Muscle of back (tissue), 13 donors: ENCODE measurements at places on chromosomes 4 and X. TPM values are rescaled to one million over a fixed set of nuclear protein-coding genes. Genes with fewer than 3 reads are reported as not detected.
A peak's percentile ranks its signal among the peaks of the same experiment; 100 is the strongest.

DNA sequence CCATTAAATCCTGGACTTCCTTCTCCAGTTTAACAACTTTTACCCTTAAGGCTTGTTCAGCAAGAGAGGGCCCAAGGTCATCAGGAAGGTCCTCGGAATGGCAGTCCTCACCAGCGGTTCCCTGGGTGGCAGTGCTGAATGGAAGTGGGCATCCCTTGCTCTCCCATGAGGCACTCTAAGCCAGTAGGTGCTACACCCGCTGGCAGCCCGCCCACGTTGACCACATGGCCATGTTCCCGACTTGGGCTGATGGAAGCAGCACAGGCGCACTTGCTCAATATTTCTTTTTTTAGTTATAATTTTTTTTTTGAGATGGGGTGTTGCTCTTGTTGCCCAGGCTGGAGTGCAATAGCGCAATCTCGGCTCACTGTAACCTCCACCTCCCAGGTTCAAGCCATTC lies 277.9 kb downstream of the ZC4H2 start:
- DNase-seq = no peak

DNA sequence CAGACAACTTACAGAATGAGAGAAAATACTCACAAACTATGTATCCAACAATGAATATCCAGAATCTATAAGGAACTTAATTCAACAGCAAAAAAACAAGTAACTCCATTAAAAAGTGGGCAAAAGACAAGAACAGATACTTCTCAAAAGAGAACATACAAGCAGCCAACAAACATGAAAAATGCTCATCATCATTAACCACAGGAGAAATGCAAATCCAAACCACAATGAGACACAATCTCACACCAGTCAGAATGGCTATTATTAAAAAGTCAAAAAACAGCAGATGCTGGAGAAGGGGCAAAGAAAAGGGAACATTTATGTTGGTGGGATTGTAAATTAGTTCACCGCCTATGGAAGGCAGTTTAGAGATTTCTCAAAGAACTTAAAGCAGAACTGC lies 150.3 kb downstream of the FGF16 start:
- DNase-seq = no peak

DNA sequence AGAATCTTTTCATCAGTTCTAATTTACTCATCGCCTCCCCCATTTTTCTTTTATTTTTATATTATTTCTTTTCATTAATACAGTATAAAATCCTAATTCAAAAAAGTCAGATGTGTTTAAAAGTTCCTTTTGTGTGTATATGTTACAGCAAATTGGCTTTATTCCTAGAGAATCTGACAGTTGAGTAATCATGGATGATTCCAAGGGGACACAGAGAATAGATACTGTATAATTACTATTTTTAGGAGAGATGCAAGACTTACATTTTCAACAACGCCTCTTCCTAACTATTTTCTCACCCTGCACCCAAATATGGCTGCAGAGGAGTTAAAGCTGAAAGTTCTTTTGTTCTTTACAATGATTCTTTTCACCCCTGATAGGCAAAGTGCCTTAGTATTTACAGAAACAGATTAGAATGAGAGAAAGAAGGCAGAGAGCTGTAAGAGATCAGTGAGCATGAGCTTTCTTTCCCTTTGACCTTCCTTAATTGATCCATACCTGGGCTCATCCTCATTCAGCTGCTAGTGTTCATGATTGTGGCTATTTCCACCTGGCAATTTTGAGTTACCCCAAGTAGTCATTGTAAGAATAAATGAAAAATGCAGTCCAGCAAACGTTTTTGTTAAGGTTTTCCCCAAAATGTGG lies 210.8 kb downstream of the SLC4A4 start:
- DNase-seq = no peak

DNA sequence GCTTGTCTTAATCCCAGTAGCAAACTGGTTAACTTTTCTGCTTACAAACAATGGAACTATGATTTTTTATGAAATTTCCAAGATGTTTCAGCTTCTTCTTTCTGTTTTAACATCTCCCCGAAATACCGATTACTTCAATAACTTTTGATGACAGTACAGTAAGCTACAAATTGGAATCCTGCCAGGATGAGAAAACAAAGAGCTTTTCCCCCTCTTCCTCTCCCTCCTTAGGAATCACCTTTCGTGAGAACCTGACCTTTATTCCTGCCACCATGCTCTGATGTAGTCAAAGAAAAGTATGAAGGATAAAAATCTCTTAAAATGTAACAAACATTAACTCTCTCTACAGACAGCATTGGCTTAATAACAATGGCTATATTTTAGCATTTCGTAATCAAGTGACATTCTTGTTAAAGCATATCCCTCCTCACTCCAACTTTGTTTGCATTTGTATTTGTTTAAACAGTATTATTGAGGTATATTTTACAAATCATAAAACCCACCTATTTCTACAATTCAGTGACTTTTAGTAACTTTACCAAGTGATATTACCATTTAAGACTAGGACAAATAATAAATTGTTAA lies 148.7 kb upstream of the NAP1L5 start:
- no peak for DNase-seq

DNA sequence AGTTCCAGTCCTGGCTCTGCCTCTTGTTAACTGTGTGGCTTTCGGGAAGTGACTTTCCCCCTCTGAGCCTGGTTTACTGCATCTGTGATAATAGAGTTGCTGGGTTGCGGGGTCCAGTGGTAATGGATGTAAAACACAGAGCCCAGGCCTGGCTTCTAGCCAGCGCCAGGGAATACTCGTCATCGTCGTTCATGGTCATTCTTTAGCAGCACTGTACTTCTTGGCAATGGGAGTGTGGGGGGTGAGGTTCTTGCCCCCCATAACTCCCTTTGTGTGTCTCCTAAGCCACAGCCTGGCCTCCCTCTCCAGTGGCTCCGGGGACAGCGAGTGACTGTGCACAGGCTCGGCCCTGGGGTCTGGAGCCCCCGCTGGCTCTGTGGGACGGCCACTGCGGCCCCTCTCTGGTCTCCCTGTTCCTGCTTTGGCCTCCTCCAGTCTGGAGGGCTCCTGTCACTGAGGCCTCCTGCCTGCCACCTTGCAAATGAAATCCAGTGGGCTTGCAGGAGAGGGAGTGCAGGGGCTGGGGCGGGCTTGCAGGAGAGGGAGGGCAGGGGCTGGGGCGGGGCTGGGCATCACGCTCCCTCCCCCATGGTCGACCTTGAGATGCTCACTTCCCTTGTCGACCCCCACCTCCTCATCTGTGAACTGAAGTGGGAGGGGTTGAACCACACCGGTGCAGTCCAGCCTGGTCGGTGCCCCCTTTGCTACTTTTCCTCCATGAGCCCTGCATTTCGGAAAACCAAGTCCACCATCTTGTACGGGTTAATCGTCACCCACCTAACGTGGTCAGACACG lies 13.2 kb downstream of the PSAPL1 start:
- DNase-seq = no peak

Gene TLR7
- 1.3 TPM for polyA plus RNA-seq

GRCh38 chrX:63613531-63614028 lies 171.4 kb downstream of the ARHGEF9 start:
- no peak for DNase-seq

Gene ARHGAP6
- polyA plus RNA-seq = 12.5 TPM

DNA sequence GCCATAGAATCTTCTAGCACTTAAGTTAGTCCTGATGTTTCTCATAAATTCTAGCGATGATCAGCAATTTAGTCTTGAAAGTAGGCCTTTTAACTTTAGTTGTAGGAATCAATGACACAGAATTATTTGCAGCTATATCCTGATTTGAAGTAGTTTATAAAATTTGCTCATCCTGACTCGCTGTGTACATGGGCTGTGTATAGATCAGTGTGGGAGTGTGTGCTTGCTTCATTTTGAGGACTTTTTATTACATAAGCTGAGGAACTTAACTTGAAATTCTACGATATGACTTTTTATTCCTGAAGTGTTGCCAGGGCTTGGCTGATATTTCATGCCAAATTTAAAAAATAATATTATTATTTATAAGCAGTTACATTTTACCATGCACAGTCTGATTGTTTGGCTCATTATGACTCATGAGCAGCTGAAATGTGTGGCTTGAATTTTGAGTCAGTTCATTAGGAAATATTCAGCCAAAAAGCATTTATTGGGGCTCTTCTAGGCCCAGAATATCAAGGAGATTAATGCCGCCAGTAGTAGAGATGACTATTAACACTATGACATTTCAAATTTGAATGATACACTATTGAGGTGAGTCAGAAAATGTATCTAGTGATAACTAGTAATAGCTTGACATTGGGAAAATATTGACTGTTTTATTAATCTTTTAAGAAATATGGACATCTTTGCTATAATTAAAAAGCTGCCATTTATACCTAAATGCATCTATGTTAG lies 128.9 kb upstream of the LIMCH1 start:
- DNase-seq = no peak

- DNase-seq = no peak
Observed at GRCh38 chrX:17669891-17670290, 67.4 kb upstream of the SCML1 start.

- no peak for DNase-seq
Observed at GRCh38 chrX:3231766-3232165, 114.7 kb downstream of the MXRA5 start.

DNA sequence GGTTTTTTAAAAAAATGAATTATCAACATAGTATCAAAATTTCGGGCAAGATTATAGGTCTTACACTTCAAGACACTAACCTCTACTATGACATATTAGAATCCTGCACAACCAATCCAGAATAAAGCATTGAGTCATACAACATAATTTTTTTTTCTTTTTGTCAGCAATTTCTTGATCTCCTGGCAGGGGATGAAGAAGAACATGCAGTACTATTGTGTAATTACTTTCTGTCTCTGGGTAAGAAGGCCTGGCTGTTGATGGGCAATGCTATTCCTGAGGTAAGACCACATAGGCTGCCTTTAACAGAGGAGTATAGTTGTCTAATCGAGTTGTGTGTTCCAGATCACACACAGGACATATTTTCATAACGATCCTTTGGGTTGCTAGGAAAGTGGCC lies 67.5 kb downstream of the FBXL5 start:
- no peak for DNase-seq

GRCh38 chr4:79927931-79928330 lies 145.1 kb downstream of the ANTXR2 start:
- DNase-seq = no peak

Gene HPGD
- 7.3 TPM for polyA plus RNA-seq

DNA sequence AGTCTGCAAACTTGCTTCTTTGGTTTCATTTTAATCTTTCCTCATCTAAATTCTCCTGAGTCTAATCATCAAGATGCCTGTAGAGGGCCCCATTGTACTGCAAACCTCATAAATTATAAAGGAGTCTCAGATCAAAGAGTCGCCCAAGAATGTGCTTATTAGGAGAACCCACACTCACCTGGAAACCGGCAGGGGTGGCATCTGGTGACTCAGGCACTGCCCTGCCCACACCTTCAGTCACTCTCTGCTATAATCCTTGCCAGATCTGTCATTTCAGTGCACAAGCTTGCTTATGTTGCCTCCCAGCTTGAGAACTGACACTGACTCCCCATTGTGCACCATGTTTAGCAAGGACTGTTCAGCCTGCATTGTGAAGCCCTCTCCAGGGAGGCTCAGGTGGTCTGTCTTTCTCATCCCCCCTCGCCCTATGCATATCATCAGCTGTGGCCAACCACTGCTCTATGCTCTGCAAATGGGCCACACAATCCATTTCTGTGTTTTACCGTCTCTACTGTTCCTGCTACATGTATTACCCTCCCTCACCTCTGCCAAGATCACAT lies 12.4 kb downstream of the EPGN start:
- peak; percentile 25 for DNase-seq

Gene OTC
- not detected for polyA plus RNA-seq

Gene ETDA
- not detected for polyA plus RNA-seq

Gene DCLK2
- polyA plus RNA-seq = 6.0 TPM

Gene PPP2R2C
- polyA plus RNA-seq = 0.24 TPM

GRCh38 chr4:4726051-4726450 lies 133.4 kb upstream of the MSX1 start:
- no peak for DNase-seq

Gene XAGE1A
- not detected for polyA plus RNA-seq

DNA sequence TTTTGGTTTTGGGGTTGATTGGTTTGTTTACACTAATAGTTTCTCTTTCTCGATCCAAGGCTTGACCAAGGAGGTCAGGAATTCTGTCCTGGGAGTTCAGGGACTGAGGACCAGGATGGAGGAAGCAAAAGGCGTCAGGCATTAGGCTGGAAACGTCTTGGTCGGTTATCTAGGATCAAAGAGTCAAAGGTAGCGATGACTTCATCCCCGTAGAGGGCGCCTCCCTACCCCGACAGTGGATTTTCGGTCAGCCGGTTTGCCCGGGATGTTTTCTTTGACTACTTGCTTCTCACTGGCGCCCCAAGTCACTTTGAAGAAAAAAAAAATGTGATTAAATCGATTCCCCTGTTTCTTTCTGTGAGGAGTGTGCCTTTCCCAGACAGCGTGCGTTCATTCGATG lies 980 bp upstream of the FHDC1 start:
- DNase-seq = no peak

DNA sequence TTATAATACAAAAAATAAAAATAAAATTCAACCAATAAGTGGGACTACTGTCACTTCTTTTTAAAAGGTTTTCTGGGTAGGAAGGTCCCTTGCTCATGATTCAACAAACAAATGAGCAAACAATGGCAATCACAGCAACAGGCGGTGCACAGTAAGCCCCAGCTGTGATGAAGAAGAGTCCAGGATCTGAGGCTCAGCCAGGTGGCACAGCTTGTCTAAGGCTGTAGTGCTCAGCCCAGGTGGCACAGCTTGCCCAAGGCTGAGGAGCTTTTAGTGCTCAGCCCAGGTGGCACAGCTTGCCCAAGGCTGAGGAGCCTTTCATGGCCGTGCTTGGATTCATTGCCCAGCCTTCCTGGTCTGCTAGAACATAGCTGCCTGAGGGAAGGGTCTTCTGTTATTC lies 75.0 kb downstream of the ZFYVE28 start:
- no peak for DNase-seq

GRCh38 chr4:25637581-25638220 lies 17.9 kb upstream of the SLC34A2 start:
- no peak for DNase-seq

Gene NPY1R
- 9.6 TPM for polyA plus RNA-seq

- no peak for DNase-seq
Observed at GRCh38 chr4:16140231-16140878, 56.5 kb upstream of the PROM1 start.

DNA sequence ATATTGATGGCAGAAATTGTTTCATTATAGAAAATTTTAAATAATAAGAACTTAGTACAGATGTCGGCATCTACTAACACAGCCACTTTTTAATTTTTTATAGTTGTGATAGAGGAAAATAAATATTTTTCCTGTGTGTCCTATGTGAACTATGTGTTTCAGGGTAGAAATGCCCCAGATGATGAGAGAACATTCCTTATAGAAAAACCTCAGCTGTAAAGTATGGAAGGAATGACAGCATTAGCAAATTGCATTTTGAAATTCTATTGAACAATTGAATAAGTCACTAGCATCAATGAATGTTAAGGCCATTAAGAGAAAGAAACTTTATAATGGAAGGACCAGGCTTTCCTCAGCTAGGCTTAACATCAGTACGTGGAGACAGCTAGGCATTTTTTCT lies 149.2 kb downstream of the CFAP299 start:
- no peak for DNase-seq

DNA sequence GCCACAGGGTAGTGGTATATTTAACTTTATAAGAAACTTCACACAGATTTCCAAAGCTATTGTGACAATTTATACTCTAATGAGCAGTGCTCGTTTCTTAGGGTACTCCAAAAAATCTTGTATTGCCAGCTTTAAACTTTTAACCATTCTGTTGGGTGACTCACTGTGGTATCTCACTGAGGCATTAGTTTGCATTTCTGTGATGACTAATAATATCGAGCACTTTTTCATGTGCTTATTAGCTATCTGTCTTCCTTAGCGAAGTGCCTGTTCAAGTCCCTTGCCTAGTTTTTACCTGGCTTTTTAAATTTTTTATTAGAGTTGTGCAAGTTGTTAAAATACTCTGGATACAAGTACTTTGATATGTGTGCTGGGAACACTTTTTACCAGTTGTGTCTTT lies 5.5 kb downstream of the PNMA3 start:
- no peak for DNase-seq
